Epithelial cell of alveolus of lung (primary cell): ENCODE measurements at places on chromosomes 12 and 14. TPM values are rescaled to one million over a fixed set of nuclear protein-coding genes. Genes with fewer than 3 reads are reported as not detected.

Gene PPM1H
- 0.08 and 0.78 TPM in 2 replicates for total RNA-seq

Gene PRH2
- 0.13 and 0.48 TPM in 2 replicates for total RNA-seq

Gene PLA2G1B
- not detected in 2 replicates for total RNA-seq

Gene TUNAR
- total RNA-seq = under 0.01 TPM in 1 of 2 replicates, not detected in the other

Gene SLC17A8
- total RNA-seq = not detected in 2 replicates

Gene PPFIBP1
- total RNA-seq = 21.6 and 48.7 TPM in 2 replicates

Gene LRRK2
- 1.6 and 1.8 TPM in 2 replicates for total RNA-seq

Gene CABP1
- 0.65 and 0.88 TPM in 2 replicates for total RNA-seq

Gene SLC15A5
- total RNA-seq = not detected in 2 replicates

Gene PRIMA1
- not detected in 2 replicates for total RNA-seq

Gene RPS6KL1
- 2.1 TPM in 1 of 2 replicates, not detected in the other for total RNA-seq

Gene OASL
- total RNA-seq = 0.08 and 1.6 TPM in 2 replicates

Gene RAPGEF3
- 0.72 and 1.6 TPM in 2 replicates for total RNA-seq

Gene ALKBH2
- total RNA-seq = 18.0 and 23.7 TPM in 2 replicates

Gene TAS2R42
- total RNA-seq = not detected in 2 replicates

Gene OR6C2
- not detected in 2 replicates for total RNA-seq

Gene PSMB5
- total RNA-seq = 234 and 386 TPM in 2 replicates

Gene LGR5
- total RNA-seq = not detected in 2 replicates

Gene TRIP11
- total RNA-seq = 17.1 and 18.1 TPM in 2 replicates

Gene POTEM
- total RNA-seq = not detected in 2 replicates

Gene TEX22
- 0.13 and 1.4 TPM in 2 replicates for total RNA-seq

Gene GDF3
- total RNA-seq = not detected in 2 replicates

Gene TMTC3
- 26.9 and 52.8 TPM in 2 replicates for total RNA-seq

Gene KRT71
- total RNA-seq = not detected in 2 replicates

Gene GALNT6
- total RNA-seq = 3.5 and 49.0 TPM in 2 replicates

Gene RHOJ
- total RNA-seq = 1.4 and 5.3 TPM in 2 replicates

Gene CCDC175
- total RNA-seq = not detected in 2 replicates

Gene BATF
- not detected in 2 replicates for total RNA-seq

Gene GZMB
- not detected in 2 replicates for total RNA-seq

Gene PDE3A
- total RNA-seq = 3.6 and 20.3 TPM in 2 replicates

Gene PZP
- under 0.01 TPM in 1 of 2 replicates, not detected in the other for total RNA-seq

Gene TMTC1
- total RNA-seq = 21.0 and 30.9 TPM in 2 replicates

Gene TRHDE
- 16.8 and 20.8 TPM in 2 replicates for total RNA-seq

Gene SLCO1B1
- not detected in 2 replicates for total RNA-seq

Gene INHBC
- total RNA-seq = not detected in 2 replicates

Gene TAS2R13
- total RNA-seq = under 0.01 and 2.8 TPM in 2 replicates

Gene COQ5
- 30.8 and 44.9 TPM in 2 replicates for total RNA-seq
